ENCODE measurements at places on chromosomes 12 and 14.

- no peak for DNase-seq
Observed at GRCh38 chr12:91240386-91241095, 57.9 kb upstream of the DCN start.

DNA sequence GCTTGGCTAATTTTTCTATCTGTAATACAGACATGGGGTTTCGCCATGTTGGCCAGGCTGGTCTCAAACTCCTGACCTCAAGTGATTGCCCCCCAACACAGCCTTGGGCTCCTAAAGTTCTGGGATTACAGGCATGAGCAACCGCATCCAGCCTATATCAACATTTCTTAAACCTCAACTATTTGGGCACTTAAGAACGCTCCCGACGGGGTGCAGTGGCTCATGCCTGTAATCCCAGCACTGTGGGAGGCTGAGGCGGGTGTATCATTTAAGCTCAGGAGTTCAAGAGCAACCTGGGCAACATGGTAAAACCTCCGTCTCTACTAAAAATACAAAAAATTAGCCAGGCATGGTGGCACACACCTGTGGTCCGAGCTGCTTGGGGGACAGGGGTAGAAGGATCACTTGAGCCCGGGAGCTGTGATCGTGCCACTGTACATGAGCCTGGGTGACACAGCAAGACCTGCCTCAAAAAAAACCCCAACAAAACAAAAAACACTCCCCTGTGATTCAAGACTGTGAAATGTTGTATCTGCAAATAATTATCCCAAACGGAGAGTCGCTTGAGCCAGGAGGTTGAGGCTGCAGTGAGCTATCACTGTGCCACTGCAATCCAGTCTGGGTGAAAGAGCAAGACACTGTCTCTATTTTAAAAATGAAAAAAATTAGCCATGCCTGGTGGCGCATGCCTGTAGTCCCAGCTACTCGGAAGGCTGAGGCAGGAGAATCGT lies 21.5 kb downstream of the PPTC7 start:
- DNase-seq: peak; percentile 79

DNA sequence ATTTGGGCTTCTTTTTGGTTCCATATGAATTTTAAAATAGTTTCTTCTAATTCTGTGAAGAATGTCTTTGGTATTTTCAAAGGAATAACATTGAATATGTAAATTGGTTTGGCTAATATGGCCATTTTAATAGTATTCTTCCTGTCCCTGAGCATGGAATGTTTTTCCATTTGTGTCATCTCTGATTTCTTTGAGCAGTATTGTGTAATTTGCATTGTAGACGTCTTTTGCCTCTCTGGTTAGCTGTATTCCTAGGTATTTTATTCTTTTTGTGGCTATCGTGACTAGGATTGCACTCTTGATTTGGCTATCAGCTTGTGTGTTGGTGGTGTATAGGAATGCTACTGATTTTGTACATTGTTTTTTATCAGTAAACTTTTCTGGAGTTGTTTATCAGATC lies 601.9 kb downstream of the SNAPC1 start:
- DNase-seq: peak; percentile 14

DNA sequence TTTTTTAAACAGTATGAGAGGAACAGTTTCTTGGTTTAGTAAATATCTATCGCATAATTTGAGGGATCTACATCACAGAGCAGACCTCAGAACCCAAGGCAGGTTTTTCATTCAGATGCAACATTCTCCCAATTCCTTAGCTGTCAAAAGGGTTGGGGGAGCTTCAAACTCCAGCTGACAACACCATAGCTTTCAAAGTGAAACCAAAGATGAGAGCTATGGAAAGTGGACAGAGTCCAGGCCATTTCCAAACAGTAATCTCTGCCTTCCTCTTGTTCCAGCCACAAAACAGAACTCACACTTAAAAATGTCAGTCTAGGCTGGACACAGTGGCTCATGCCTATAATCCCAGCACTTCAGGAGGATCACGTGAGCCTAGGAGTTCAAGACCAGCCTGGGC lies 87.8 kb downstream of the SPRING1 start:
- peak; percentile 35 for DNase-seq

GRCh38 chr14:68458840-68459469 lies 333.9 kb downstream of the ZFP36L1 start:
- peak; percentile 69 for DNase-seq

- no peak for DNase-seq
Observed at GRCh38 chr12:90122681-90123080, 414.0 kb upstream of the ATP2B1 start.

- DNase-seq: no peak
Observed at GRCh38 chr12:93106910-93107309, 177.8 kb upstream of the EEA1 start.

DNA sequence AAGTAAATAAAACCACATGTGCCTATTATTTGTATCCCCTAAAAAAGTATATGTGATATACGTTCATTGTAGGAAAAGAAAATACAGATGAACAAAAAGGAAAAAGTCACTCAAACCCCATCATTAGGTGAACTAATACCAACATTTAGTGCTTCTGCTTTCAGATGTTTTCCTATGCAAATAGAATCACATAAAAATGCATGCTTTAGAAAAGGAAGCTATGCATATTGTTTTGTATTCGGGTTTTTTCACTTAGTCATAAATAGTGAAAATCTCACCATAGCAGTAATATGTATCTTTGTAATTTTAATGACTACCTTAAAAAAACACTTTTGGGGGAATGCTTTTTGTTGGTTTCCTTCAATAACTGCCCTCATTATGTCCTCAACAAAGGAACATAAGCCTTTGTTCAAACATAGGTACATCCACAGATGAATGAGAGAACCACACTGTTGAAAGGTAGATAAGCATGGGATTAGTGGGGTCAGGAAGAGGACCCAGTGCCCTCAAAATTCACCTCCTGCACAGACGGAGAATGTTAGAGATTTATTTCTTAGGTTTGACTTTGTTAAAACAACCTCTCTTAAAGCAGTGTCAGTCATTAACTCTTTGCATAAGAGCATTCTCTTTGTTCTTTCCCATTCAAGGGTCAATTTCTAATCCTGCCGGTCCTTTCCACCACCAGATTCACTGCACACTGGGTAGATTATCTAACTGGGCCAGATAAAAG lies 6.5 kb downstream of the AMDHD1 start:
- no peak for DNase-seq

- DNase-seq: no peak
Observed at GRCh38 chr14:77470224-77470870, 12.5 kb downstream of the AHSA1 start.

DNA sequence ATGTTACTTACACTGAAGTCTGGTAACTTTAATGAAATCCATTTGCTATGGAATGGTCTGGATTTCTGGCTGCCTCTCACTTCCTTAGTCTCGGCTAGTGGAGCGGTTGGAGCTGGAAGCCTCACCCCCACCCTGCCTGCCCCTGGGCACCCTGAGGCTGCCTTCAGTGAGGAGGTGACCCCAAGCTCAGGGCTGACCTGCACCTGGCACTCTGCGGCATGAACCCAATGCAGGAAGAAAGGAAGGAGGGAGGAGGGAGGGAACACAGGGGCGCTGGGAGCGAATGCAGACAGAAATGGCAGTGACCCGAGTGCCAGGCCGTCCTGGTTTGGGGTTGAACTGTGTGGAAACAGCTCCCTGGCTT lies 353.1 kb downstream of the TMEM121 start:
- DNase-seq: no peak

GRCh38 chr14:75823334-75823733 lies 158.5 kb downstream of the TGFB3 start:
- DNase-seq: no peak

DNA sequence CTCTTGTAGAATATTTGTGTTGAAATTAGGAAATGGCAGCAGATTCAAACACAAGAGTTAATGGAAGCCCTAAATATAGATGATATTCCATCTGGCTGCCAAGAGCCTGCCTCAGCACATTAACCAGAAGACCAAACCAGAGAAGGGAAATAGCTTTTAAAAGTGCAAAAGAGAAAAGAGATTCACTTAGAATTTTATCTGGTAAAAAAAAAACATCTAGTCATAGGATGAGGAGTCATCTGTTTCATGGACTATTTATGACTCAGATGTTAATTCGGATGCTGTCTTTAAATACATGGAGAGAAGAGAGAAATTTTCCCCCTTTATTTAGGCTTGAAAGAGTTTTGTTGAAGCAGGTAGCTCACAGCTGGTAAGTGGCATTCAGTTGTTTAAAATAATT lies 201.6 kb upstream of the NUDT4 start:
- peak; percentile 61 for DNase-seq

DNA sequence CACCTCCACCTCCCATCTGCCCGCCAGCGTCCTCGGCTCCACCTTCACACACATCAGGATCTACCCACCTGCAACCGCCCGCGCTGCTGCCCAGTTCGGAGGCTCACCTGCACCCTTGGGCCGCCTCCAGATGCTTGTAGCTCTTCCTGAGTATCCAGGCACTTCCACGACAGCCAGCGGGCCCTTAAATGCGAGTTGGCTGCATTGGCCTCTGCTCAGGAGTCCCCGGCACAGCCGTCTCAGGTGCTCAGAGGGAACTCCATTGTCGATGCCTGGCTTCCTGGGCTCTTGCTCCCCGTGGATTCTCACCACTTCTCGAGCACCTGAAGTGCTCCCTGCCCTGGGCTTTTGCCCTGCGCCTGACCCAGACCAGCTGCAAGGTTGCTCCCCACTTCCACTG lies 21.9 kb upstream of the CDCA4 start:
- DNase-seq: no peak

DNA sequence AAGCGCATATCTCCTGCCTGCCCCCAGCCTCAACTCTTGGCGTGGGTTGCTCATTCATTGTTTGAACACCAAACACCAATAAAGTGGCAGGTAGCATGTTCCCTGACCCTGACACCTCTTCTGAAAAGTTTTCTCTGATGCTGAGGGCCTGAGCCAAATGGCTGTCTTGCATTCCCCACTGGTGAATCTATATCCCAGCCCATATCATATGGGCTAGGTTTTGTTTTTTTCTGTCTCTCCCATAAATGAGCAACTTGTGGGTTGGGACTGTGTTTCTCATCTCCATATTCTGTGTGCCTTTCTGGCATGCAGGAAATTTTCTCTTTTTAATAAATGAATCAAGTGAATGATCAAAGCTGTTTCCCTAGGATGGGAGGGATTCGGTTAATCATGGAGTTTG lies 5.0 kb downstream of the MYO1A start:
- DNase-seq: no peak
